Gastroesophageal sphincter (tissue), 4 donors: ENCODE measurements at places on chromosomes 11 and 22. TPM values are rescaled to one million over a fixed set of nuclear protein-coding genes. Genes with fewer than 3 reads are reported as not detected.

The OR2AG1 gene
- not detected for total RNA-seq

The SLC17A6 gene
- not detected for total RNA-seq

The RIC3 gene
- 22.5 TPM for total RNA-seq

The SEPTIN5 gene
- 24.4 TPM for total RNA-seq

The CEP164 gene
- total RNA-seq, result 23.7 TPM

The MRGPRF gene
- total RNA-seq, result 178 TPM

The PNPLA5 gene
- total RNA-seq, result not detected

The ST14 gene
- total RNA-seq, result 16.5 TPM

The TNRC6B gene
- total RNA-seq, result 32.4 TPM

The ACR gene
- not detected for total RNA-seq

The GSTT2B gene
- not detected for total RNA-seq

The SYCE3 gene
- total RNA-seq, result not detected

The LRRC56 gene
- total RNA-seq, result 0.20 TPM

The OR4C6 gene
- not detected for total RNA-seq

The ARHGAP32 gene
- 18.8 TPM for total RNA-seq

The MAP4K2 gene
- total RNA-seq, result 18.4 TPM

The C22orf39 gene
- 101 TPM for total RNA-seq
